ENCODE measurements at places on chromosomes 5 and 9.

DNA sequence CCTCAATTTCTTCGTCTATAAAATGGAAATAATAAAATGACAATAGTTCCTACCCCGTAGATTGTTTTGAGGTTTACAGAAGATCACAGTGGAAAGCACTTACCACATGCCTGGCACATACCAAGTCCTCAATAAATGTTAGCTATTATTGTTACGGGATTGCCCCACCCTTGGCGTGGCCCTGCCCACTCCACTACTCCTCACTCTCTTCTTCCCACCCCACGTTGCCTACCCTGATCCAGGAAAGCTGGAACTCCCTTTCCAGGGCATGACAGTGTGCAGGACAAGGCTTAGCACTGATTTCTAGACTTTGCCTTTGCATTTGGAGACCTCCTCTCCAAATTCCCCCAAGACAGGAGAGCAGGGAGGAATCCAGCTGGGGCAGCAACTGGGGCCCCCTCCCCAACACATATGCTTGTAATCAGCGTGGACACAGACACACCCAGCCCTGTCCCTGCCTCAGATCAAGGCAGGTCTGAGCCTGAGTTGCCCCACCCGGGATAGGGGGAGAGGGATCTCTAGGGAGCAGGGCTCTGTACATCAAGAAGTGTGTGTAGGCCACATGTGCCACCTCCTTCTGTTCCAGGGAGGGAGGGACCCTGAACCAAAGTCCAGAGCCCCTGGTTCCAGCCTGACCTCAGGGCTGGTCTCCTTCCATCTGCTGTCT, 6.7 kb downstream of the SLC4A9 start:
- DNase-seq = no peak

- DNase-seq = no peak
These were observed 114.1 kb downstream of the MAN2A1 start for GRCh38 chr5:109803854-109804253.

DNA sequence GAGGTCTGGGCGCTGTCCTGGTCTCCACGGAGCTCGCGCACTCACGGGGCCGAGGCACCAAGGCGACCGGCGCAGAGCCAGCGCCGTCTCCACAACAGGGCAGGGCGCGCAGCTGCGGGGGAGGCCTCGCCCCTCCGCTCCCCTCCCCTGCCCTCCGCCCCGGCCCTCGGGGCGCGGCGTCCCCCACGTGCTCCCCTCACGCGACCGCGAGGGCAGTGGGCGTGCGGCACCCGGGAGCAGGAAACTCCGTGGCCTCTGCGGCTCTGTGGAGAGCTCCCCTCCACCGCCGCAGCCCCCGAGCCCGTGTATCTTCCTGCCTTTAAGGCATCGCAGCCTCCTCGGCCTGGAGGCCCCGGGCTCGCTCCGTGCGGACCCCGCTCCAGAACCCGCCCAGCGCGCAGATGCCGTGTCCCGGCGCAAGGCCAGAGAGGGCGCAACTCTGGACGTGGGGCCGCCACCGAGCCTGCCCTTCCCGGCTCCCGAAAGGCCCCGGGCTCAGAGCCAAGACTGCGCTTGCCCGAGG, 708 bp upstream of the TUBB4B start:
- peak; percentile 86 for DNase-seq

- DNase-seq = peak; percentile 33
These were observed 51.2 kb downstream of the USP20 start for GRCh38 chr9:129886226-129887174.

DNA sequence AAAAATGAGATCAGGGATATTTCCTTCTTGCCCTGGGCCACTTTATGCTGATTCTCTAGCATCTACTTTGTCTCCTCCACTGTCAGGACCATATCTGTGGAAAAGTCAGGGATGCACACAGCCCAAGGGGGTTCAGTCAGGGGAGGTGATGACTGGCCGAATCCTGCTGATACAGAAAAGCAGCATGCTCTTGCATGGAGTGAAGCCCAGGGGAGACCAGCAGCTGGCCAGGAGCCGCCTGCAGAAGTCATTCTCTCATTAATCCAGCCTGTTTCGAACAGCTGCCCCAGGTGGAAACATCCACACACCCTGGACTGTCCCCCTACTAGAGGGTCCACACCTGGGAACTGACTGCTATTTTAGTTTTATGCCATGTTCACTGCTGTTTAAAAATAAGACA, 177.1 kb downstream of the ATP10B start:
- DNase-seq = no peak

DNA sequence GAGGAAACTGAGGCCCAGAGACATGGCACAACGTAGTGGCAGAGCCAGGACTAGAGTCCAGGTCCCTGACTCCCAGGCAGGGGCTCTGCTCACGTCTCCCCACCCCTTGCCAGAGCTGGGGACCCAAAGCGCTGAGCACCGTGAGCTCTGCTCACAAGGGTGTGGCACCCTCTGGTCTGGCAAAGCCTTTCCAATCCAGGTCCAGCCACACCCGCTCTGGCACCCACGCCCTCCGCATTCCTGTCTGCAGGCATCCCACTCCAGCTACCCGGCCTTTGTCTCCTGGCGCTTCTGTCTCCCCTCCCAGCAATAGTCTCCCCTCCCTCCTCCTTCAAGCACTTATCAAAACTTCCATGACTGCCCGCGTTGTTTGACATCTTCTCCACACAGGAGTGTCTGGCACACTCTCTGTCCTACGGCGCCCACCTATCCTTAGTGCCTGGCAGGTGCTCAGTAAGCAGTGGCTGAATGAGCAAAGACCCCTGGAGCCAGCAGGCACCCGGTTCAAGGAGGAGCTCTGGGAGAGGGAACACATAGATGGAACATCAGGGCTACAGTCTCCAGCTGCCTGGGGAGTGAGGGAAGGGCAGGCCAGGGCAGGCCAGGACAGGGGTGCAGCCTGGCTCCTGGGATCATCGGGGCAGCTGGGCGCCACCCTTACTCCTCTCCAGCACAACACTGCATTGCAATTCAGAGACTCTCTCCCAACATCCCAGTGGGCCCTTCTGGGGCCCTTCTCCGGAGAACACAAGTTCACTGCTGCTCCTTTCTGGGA, 12.0 kb downstream of the HIGD2A start:
- no peak for DNase-seq

DNA sequence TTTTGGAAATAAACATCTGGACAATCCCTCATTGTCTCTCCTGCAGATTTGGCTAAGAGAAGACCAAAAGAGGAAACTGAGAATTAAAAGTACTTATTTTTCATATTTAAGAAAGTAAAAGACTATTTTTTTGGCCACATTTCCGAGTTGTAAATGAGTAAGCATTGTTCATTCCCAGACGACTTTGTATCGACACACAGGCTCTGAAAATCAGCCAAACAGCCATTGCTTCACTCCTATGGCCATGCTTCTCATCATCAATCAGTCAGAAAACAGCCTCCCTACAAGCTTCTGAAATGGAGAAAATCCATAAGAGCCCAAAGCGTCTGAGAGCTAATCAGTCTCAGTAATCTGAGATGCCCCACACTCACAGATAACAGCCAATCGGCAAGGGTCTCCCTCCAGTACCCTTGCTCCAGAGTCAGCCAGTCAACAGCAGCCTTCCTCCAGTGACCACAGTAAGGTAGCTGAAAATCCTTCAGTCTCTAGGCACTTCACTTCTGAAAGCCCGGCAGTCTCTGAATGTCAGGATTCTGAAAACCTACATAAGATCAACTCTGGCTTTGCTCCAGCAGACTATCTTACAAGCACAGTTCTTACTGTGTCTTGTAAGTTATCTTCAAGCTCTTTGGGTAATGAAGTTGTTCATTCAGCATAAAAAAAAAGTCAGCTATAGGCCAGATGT, 30.9 kb downstream of the CDO1 start:
- DNase-seq = no peak

GRCh38 chr9:113568571-113569321, 105.2 kb downstream of the RGS3 start:
- no peak for DNase-seq
